Foreskin keratinocyte (primary cell): ENCODE measurements at places on chromosomes 3 and 15.
A peak's percentile ranks its signal among the peaks of the same experiment; 100 is the strongest.

DNA sequence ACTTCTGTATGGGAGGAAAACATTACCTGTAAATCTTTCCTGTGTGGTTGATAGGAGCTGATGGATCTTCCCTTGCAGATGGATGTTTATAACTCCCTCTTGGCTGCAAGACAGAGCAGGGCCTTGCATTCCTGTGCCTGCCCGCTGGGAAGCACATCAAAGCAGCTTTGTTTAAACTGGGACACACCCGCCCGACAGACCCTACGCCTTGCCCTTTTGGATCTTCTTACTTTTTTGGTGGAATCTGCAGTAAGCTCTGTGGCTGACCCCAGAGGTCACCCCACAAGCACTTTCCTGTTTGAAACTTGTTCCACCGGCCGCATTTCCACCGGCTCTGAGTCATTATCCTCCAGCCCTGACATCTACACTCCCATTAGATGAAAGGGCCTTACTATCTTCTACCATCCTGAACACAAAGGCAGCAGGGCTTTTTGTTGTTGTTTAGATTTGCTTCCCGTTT lies 244.1 kb upstream of the STT3B start:
- DNase-seq = peak; percentile 95

GRCh38 chr15:79170256-79170664 lies 79.7 kb upstream of the RASGRF1 start:
- DNase-seq = peak; percentile 28

GRCh38 chr3:67646586-67647234 lies 7.7 kb downstream of the SUCLG2 start:
- DNase-seq = no peak

- no peak for DNase-seq
These were observed 73.9 kb downstream of the LSM3 start for GRCh38 chr3:14252321-14253021.

DNA sequence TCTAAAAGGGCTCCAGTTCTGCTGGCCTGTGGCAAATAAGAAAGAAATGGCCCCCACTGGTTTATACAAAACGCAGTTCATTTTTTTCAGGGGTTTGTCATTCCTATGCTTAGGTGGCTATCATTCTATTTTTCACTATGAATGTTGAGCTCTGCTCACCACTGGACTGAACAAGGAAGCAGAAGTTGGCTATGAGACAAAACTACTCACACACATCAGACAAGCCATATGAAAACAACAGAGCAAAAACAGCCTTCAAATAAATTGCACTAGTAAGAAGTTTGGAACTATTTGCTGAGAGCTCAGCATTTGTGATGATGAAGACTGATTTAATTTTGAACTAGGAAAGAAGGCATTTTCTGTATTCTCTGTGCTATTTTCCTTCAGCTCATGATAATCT lies 328.5 kb downstream of the MECOM start:
- no peak for DNase-seq
